Pancreas (tissue), 10 donors: ENCODE measurements at places on chromosomes 1 and 21. TPM values are rescaled to one million over a fixed set of nuclear protein-coding genes. Genes with fewer than 3 reads are reported as not detected.

The SPAG17 gene
- polyA plus RNA-seq: 2.1 TPM

The PAQR6 gene
- polyA plus RNA-seq: 3.5 TPM

The CFHR2 gene
- polyA plus RNA-seq: not detected

The B3GALT5 gene
- 2.0 TPM for polyA plus RNA-seq

DNA sequence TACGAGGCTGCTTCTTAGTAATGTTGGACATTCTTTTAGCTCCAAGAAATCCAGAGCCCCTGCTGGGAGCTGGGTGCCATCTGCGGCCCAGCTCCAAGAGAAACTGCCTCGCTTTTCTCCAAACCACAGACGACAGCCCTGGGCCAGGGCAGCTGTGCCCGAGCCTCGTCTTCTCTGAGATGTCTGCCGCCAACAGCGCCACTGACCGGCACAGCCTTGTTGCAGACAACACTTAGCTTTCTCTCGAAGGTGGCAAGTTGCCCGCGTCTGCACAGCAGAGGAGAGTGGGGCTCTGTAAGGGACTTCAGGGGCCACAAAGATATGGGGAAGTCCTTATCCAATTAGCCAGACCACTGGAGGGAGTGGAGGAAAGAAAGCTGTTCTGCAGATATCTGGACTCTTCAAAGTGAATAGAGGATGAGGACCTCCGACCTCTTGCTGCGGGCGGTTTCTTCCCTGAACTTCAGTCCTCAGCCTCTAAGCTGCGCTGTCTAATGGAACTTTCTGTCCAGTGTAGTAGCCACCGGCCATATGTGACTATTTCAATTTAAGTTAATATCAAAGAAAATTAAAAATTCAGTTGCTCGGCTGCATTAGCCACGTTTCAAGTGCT lies 63.9 kb upstream of the DISP3 start:
- DNase-seq: no peak
